Stimulated activated effector memory CD8-positive, alpha-beta T cell treated with anti-CD3 and anti-CD28 coated beads, Interleukin-12 subunit alpha, Interleukin-12 subunit beta, amount 100 ng/mL, for 72 hours (primary cell): ENCODE measurements at places on chromosomes 4 and X.

- DNase-seq = peak; percentile 69
Observed at GRCh38 chr4:13483768-13484121, 395 bp downstream of the RAB28 start.

DNA sequence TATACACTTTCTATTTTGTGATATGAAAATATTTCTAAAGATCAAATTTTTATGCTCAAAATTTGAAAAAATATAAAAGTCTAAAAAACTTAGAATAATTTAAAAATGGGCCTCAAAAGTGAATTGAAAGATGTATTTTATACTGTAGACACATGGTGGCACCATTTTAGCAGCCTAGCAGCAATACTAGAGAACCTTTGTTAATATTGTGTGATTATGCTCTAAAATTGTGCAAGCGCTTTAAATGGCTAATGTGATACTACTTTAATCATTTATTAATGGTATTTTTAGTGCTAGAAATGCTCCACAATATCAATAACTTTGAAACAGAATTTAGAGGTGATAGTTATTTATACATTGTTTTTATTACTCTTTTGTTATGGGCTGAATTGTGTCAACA is 3.7 kb upstream of the GUF1 start:
- DNase-seq = no peak

GRCh38 chr4:173237762-173238161 is 69.2 kb downstream of the GALNT7 start:
- no peak for DNase-seq

DNA sequence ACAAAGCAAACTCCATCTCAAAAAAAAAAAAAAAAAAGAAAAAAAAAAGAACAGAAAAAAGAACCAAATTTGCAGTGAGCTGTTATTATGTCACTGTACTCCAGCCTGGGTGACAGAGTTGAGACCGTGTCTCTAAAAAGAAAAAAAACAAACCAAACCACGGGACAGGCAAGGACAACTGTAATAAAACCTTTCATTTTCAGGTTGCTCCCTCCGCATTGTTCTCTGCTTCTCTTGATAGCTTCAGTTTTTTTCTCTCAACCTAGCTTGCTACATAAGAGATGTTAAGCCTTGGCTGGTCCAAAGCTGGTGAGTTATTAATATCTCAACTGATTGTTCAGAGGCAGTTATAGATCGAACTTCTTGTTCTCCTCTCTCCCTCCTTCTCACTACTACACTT is 23.1 kb upstream of the ELF2 start:
- DNase-seq = no peak
